Brain (organoid and tissue), 16 donors: ENCODE measurements at places on chromosomes 12 and 14. TPM values are rescaled to one million over a fixed set of nuclear protein-coding genes. Genes with fewer than 3 reads are reported as not detected.

The PNMA1 gene
- polyA plus RNA-seq: 135 TPM

The PDZRN4 gene
- polyA plus RNA-seq: 0.68 TPM

The MANSC4 gene
- polyA plus RNA-seq: not detected

The PLD4 gene
- 6.0 TPM for polyA plus RNA-seq

The SYT1 gene
- 78.3 TPM for polyA plus RNA-seq

The NTF3 gene
- polyA plus RNA-seq: 2.1 TPM
